Stimulated activated CD4-positive, alpha-beta T cell treated with anti-CD3 and anti-CD28 coated beads, Interleukin-12 subunit alpha, Interleukin-12 subunit beta, amount 100 ng/mL, for 24 hours (primary cell): ENCODE measurements at places on chromosomes 16 and 17.

- no peak for DNase-seq
Measured at GRCh38 chr17:43528319-43528987, 17.7 kb downstream of the ETV4 start.

DNA sequence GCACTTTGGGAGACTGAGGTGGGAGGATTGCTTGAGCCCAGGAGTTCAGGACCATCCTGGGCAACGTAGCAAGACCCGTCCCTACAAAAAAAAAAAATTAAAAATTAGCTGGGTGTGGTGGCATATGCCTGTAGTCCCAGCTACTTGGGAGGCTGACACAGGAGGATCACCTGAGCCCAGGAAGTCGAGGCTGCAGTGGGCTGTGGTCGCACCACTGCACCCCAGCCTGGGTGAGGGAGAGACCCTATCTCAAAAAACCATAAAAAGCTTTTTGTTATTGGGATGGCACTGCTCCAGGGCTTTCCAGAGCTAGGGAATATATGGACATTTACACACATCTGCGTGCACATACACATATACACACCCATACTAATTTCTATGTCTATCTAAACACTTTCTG lies 8.1 kb upstream of the ARMC5 start:
- no peak for DNase-seq

DNA sequence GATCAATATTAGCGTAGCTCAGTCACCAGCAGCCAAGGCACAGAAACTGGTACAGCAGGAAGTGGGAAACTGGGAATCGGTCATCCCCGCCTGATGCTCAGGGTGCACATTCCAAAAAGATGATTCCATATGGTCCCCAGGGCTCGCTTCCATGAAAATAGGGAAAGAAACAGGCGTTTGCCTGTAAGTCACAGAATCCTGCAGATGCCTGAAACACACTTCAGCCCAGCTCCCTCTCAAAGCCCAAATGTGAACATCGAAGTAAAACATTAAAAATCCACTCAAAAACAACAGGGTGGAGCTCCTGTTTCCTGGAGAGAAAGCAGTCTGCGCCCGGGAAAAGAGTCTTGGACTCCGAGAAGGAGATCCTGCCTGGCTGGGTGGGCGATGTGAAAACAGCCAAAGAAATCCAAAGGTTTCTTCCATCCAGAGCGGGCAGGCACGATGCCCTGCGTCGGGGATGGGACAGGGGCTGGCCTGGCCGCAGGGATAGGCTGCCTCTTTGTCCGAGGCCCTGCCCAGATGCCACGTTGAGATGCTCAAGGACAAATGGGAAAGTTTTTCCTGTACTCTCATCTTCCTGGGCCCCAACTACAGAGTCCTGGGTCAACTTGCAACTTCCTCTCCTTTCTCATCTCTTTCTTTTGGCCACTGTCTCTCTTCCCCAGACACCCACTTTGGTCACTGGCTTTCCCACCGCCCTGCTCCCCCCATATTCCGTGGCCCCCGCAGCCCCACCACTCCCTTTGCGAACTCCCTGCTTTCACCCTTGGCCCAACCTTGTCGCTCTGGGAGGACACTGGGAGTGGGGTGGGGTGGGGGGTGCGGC lies 743 bp downstream of the WIPI1 start:
- no peak for DNase-seq

- DNase-seq, result no peak
Measured at GRCh38 chr17:38886643-38887010, 16.8 kb downstream of the LASP1 start.

- no peak for DNase-seq
Measured at GRCh38 chr17:69175625-69176456, 34.1 kb upstream of the ABCA6 start.

DNA sequence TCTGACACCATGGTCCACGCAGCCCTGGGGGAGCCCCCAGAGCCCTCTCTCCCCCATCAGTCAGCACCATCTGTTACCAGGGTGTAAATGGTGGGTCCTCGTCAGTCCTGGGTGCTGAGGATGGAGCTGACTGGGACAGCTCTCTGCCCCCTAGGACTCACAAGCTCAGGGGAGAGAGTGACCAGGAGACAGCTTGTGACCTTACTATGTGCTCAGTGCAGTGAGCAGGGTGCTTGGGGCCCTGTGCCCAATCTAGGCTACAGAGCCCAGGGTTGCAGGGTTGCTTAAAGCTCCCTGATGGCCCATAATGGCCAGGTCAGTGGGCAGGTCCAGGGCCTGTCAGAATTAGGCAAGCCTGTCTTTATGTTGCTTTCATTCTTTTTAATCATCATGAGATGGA lies 11.3 kb downstream of the MMP2 start:
- no peak for DNase-seq

DNA sequence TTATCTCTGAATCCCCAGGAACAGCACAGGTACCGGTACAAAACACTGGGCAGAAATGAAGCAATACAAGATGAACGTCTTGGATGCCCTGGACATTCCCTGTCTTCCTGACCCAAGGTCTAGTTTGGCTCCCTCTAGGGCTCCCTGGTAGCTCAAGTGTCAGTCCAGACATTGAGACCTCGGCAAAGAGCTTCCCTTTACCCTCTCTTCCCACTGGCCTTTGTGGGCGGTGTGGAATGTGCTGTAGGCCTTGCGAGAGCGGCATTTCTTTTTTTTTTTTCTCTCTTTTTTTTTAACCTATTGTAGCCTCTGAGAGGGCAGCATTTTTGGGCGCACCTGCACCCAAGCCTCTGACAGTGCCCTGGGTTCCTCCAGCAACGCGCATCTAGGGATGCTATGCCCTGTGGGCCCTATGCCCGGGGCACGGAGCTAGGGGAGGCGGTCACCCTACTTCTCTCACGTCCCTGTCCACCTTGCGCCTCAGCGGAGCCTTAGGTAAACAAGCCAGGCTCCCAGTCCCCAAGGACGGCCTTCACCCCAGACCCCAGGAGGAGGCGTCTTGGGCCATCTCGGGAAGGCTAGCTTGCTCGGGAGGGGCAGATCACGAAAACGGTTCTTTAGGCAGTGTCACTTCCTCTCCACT lies 1.2 kb upstream of the NFATC3 start:
- no peak for DNase-seq

GRCh38 chr16:48450367-48450766 lies 65.2 kb upstream of the SIAH1 start:
- no peak for DNase-seq

DNA sequence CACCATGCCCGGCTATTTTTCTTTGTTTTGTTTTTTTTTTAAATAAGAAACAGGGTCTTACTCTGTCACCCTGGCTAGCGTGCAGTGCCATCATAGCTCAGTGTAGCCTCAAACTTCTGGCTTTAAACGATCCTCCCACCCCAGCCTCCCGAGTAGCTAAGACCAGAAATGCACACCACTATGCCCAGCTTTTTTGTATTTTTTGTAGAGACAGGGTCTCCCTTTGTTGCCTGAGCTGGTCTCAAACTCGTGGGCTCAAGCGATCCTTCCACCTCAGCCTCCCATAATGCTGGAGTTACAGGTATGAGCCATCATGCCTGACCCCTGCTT lies 59.7 kb downstream of the WWP2 start:
- DNase-seq, result no peak

DNA sequence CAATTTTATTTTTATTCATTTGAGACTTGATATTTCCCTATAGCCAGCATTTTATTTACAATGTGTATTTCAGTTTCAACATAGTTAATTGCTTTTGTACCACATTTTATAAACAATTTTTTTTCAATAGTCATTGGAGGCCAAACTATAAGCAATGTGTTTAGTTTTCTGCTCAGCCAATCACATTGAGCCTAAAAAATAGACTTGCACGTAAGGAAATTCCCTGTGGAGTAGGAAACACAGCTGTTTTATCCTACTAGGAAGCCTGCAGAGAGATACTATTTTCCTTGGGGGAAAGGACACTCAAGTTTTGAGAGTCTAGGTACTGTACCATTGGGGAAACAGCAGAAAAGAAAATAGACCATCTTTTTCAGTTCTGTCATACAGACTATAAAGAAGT lies 410.2 kb upstream of the GOT2 start:
- DNase-seq, result no peak

GRCh38 chr17:181245-182049 lies at the start of gene DOC2B:
TSS of gene DOC2B (minus strand) at chr17:181650. CDS start at chr17:181479, 171 bp downstream.
- DNase-seq, result no peak

DNA sequence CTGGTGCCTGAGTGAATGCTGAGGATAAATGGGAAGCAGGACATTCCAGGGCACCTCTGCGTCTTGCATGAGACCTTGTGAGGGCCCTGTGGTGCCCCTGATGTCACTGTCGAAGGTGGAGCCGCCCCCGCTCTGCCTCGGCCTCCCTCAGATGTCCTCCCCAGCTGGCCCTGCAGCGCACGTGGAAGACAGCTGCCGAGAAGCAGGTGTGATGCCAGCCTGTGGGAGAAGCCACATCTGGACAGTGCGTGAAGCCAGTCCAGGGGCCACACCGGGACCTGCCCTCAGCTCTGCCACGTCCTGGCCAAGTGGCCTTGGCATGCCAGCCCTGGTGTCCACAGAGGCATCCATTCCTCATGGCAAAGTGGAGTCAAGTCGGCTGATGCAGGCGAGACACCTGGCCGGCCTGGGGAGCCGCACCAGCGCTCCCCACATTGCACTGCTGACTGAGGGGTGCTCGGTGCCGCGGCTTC lies 21.6 kb upstream of the METRNL start:
- no peak for DNase-seq

DNA sequence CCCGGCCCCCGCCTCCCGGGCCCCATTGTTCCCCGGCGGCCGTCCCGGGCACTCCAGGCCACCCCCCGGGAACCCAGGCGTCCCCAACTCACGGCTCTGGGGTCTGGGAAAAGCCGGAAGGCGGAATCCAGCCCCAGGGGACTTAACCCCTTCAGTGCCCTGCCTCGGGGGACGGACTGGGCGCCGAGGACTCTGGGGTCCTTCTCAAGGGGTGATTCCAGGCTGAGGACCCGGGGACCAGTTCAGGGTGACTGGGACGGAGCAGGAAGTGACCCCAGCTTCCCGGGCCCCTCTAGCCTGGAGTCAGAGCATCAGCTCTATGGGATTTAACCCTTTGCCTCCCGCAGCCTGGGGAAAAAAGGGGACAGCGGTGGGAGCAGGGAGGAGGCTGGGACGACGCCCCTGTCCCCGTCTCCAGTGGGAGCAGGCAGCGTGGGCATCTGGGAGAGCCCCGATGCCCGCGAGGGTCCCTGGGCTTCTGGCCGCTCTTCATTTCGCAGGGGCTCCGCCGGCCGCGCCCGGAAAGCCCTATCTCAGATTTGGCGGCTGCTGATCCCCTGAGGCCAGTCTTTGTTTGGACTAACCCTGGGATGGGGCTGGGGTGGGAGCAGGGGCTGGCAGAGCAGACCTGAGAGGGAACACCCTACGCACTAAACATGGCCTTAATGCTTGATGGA lies at the start of gene ZNF629:
ZNF629 (minus strand) TSS at position 270 of the 677 bp plus-strand sequence. CDS start 2,723 bp downstream, outside the sequence.
- no peak for DNase-seq

GRCh38 chr17:10931133-10931532 lies 93.2 kb upstream of the PIRT start:
- no peak for DNase-seq

DNA sequence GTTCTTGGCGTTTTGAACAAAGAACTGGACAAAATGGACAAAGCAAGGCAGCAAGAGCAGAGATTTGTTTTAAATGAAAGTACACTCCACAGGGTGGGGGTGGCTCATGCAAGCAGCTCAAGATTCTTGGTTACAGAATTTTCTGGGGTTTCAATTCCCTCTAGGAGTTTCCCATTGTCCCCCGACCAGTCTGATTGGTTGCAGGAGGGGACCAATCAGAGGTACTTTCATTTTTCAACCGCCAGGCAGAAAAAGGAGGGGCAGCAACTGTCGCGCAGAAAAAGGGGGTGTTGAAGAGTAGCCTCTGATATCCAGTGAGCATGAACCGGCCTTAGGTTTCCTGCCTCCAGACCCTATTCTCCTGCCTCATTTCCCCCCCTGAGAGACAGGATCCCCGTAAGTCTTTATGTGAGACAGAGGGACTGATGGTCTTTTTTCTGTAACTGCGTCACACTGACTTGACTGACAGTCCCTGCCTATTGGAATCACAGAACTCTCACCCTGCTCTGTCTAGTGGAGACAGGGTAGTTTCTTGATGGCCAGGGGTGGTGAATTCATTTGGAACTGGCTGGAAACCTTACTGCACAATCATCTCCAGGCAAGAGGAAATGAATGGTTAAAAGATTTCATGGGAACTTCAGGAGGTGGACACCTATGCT lies 59.4 kb upstream of the ALOX12 start:
- no peak for DNase-seq

- no peak for DNase-seq
Measured at GRCh38 chr17:64269687-64270649, 6.9 kb upstream of the TEX2 start.

DNA sequence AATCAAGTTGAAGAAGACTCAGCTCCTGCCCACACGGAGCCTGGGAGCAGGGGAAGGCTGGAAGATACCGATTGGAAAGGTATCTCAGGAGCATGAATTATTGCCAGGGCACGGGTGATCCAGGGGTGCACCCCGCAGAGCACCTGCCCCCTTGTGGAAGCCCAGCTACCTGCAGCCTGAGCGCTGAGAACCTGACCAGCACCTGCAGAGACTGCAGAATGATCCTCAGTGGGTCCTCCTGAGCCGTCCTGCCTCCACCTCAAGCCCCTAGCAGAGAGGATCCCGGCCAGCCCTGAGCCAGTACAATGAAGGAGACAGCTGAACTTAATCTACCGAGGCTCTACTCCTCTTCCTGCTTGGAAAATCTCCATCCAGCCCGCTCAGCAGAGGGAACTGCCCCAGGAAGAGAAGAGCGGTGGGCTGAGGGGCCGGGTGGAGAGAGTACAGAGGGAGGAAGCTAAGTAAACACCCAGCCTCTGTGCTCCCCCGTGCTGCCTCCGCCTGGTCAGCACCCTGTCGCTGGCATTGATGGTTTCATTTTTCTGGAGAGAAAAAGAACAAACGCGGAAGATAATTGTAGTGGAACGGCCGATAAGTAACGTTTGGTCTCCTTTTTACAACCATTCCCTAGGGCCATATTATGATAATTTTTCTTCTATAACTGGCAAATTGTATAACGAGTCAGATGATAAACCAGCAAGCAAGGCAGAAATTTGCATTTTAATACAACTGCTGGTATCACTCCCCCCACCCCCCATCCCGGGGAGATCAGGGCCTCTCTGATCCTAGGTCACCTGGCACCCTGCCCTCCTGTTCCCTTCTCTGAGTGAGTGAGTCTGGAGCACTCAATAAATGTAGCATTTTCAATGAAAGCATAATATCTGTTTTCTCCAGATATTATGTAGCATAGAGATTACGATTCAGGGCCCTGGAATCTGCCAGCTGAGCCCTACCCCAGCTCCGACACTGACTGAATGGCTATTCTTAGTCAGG lies 204.5 kb upstream of the RPL38 start:
- DNase-seq, result peak; percentile 20

DNA sequence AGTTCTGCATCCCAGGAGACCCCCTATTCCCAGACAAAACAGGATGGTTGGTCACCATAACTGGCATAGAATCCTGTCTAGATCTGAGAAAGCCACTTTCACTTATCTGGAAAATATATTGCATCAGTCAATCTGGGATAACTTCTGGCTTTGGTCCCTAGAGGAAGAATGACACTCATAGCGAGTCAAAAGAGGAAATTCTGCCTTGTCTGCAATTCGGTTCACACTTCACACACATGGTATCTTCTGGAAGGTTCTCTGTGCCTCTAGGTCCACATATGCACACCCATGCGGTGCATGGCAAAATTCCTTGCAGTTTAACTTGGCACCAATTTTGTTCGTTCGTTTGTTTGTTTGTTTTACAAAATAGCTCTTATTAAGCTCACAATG lies 49.2 kb upstream of the WSCD1 start:
- DNase-seq, result no peak
